ENCODE measurements at places on chromosomes 12 and 14. TPM values are rescaled to one million over a fixed set of nuclear protein-coding genes. Genes with fewer than 3 reads are reported as not detected.

Gene GALNT4
- total RNA-seq, result 6.8 TPM

Gene FAM186B
- 1.1 TPM for total RNA-seq

Gene FOXG1
- total RNA-seq, result not detected

Gene PSMC6
- total RNA-seq, result 232 TPM

Gene SSTR1
- total RNA-seq, result 0.23 TPM

Gene KRT2
- 0.23 TPM for total RNA-seq

Gene CACNA1C
- not detected for total RNA-seq

Gene CALM1
- total RNA-seq, result 1,162 TPM

Gene BICDL1
- 5.8 TPM for total RNA-seq

Gene PPM1H
- 12.0 TPM for total RNA-seq

- no peak for DNase-seq
Observed at GRCh38 chr14:20688167-20688839, at the start of gene ANG. Gene ANG (plus strand): TSS chr14:20688764. CDS start chr14:20693565, 4,801 bp downstream.

GRCh38 chr14:94337274-94337673 is 14.1 kb upstream of the SERPINA6 start:
- DNase-seq, result peak; percentile 11

- no peak for DNase-seq
Observed at GRCh38 chr12:110537605-110538409, 35.7 kb downstream of the RAD9B start.

DNA sequence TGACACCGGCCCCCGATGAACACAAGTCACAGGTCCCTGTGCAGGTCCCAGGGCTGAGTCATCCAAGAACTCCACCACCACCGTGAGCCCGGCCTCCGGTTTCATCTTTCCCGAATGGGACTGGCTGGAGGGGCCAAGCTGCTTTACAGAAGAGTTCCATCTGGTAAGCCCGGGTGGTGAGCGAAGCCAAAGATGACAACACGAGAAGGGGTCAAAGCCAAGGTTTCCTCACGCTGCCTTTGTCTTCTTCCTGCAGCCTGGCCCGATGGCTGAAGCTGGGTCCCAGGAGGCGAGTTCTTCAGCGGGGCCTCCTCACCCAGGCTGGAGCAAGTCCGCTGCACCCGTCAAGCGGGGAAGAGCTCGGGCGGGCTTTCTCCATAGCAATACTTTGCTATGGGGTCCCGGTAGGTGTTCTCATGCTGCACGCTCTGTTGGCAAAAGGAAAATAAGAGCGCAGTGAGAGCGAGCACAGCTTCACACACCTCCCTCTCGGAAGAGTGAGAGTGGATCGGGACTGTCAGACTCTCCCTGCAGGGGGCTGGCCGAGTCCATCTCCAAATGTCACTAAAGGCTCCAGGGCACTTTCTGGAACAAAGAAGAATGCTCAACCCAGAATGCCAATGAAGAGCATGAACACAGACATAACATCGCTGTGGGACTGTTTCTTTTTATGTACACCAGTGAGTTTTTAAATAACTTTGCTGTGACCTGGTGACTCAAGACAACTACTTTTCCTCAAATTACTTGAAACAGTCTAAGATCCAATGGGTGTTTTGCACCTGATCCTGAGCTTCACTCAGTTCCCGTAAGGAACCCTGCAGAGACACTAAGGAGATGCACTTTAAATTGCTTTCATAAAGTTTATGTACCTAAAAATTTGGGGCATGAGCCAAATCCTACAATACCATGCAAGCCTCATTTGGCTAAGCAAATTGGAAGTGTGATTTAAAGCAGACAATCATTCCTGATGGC is 20.1 kb downstream of the SPRING1 start:
- no peak for DNase-seq

DNA sequence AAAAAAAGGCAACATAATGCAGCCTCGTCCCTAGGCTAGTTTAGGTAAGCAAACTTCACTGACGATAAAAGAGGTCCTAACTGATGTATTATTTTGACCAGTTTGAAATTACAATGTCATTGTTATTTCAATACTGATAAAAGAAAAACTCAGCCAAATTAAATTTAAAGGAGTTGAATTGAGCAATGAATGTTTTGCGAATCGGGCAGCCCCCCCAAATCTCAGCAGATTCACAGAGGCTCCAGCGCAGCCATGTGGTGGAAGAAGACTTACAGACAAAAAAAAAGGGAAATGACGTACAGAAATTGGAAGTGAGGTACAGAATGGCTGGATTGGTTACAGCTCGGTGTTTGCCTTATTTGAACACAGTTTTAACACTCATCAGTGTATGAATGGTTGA is 8.2 kb upstream of the LDHB start:
- no peak for DNase-seq

DNA sequence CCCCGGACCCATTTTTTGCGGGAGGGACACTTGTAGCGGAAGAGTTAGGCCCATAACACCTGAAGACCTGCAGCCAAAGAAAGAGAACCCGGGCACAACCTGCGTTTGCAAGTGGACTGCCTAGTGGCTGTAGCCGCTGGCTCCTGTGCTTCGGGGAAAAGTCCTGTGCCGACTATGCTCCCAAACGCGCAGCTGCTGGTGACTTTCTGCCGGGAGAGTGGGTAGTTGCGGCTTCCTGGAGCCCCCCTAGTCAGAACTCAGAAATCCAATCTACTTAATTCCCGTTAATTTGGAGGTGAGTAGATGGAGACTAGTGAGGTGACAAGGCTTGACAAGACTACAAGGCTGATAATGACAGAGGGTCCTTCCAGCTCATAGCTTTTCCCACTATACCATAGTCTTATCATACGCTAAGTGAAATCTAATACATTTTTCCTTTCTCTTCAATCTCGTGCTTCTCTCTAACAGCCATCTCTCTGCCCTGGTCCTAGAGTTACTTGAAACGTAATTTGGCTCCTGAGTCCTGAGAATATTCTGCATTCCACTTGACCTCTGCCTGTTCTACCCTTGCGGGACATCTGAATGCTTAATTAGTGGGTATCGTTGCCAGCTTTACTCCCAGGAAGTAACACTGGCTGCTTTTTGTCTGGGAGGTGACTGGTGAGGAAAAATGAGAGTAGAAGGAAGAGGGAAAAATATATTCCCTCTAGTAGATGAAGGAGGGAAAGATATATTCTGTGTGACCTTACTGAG is 556 bp downstream of the MTHFD1 start:
- DNase-seq, result peak; percentile 27

GRCh38 chr14:60196291-60196690 is 31.1 kb upstream of the DHRS7 start:
- peak; percentile 71 for DNase-seq

GRCh38 chr14:68320495-68320894 is 472.4 kb downstream of the ZFP36L1 start:
- no peak for DNase-seq

DNA sequence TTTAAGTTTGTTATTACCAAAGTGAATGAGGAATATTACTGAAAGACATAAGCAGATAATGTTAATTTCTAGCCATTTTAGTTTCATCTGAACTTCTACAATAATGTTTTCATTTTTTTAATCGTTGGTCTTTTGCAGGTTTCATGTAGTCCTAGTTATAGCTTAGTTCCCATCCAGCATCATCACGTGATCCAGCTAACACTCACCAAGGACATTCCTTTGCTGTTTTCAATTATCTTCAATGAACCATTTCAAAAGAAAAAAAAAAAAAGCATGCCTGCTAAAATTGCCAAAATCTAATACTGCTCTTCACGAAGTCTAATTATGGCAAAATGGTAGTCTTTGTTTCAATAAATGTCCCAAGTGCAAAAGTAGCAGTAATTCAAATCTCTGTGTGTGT is 187.7 kb upstream of the ATXN7L3B start:
- no peak for DNase-seq

DNA sequence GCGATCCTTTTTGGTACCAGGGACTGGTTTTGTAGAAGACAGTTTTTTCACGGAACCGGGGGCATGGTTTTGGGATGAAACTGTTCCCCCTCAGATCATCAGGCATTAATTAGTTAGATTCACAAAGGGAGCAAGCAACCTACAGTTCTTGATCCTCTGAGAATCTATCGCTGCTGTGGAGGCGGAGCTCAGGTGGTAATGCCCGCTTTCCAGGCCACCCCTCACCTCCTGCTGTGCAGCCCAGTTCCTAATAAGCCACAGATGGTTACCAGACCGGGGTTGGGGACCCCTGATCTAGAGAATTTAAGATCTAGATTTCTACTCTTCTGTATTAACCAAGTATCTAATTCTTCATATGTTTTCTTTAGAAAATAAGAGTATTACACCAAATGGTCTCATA is 4.8 kb downstream of the ARHGAP5 start:
- no peak for DNase-seq

DNA sequence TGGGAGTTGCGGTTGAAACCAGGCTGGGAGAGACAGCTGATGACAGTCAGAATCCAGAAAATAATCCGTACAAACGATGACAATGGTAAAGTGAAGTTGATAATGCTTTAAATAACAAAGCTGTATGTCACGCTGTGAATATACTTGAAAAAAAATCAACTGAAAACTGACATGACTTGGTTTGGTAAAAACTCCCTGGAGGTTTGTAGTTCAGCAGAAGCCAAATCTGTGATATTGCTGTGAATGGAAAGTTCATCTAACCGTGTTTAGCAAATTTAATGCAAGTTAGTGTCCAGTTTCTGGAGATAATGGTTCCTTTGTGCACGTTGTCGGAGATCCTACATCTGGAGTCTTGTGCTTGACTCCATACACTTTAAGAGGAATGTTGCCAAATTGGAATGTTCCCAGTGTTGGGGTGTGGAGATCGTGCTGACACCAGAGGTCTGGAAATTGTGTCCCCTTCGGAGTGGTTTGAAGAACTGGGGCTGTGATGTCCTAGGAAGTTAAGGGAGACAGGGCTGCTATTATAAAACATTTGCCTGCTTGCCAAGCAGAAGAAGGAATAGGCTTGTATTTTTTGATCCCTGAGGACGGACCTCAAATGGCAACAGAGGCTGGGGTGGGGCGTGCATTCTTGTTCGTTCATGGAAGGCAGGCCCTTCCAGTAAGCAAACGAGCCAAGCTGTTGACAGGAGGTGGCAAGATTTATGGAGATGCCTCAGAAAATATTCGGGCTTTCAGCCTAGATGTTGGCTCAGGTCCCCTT is 30.6 kb downstream of the PPFIBP1 start:
- DNase-seq, result no peak

DNA sequence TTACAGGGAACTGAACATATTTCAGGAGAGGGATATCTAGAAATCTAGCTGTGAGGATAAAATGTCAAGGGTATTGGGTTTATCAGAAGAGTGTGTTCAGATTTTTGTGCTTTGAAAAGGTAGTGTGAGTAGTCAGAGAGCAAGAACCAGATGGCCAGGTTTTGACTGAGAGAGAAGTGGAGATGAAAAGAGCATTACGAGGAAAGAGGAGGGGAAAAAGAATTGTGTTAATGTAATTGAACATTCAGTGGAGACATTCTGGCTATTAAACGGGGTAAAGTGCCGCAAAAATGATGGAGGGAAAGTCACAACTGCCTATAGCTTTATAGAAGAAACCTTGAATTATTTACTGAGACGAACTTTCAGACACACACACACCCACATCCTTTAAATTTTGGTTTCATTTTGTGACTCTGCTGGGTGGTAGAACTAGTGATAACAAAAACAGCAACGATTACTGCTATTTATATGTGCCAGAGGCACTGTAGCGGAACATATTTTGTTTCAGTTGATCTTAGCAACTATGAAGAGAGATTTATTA is 213.6 kb downstream of the ERC1 start:
- DNase-seq, result no peak

DNA sequence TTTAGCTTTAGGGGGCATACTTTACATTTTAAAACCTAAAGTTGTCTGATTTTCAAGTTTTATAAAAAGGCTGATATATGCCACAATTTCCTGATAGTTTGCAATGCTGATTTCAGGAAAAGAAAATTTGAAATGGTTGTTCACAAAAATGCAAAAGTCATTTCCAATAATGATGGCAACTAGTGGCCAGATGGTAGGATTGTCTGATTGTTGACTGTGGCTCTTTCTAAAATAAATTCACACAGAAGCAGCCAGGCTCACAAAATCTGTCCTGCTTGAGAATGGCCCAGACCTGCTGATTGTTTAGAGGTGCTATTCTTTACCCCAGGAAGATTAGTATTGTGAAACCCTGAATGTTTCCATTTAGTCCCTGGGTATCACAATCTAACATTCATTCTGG is 220.3 kb downstream of the NELL2 start:
- no peak for DNase-seq

DNA sequence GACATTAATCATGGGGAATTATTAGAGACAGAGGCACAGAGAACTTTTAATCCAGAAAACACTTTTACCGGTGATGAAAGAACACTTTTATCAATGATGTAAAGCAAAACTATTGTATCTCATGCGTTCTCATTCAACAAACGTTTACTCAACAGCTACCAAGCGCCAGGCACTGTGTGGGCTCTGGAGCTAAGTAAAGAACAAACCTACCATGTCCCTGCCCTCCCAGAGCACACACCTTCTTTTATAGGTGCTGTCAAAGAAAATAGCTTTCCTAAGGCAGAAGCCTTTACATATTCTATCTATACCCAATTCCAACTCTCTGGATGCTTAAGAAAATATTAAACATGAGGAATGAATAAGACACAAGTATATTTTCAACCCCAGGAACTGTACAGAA is 91.1 kb downstream of the FOXN3 start:
- no peak for DNase-seq

DNA sequence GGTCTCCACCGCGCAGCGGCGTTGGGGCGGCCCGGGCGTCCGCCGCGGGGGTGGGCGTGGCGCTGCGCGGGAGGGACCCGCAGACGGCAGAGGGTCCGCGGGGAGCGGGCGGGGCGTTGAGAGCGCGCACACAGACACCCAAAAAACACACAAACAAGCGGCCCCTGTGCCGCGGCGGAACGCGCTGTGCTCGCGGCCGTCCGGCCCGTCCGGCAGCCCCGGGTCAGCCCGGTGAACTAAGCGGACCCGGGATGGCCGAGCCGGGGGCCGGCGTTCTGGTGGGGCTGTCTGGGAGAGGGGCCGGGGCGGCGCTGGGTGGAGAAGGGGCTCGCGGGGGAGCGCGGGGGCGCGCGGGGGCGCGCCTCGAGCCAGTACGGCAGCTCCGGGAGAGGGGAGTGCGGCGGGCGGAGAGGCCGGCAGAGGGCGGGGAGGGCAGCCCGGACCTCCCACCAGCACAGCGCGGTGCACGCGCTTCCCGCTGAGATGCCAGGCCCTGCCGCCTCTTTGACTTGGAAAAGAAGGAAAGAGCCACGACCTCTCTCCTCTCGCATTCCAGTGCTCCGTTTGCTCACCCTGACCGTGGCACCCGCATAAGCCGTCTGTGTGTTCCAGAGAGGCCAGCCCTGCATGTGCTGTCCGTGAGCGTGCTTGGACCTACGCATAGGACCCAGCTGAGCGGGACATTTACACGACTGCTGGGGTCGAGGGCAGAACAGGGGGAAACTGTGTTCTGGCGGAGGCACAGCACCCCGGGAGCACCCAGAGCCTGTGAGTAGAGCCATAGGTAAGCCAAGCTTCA is 10.3 kb downstream of the SLC6A12 start:
- no peak for DNase-seq
